ENCODE measurements at places on chromosomes 16 and 17.
A peak's percentile ranks its signal among the peaks of the same experiment; 100 is the strongest.

- no peak for DNase-seq
These were observed 7.7 kb downstream of the ITGAM start for GRCh38 chr16:31267332-31268032.

DNA sequence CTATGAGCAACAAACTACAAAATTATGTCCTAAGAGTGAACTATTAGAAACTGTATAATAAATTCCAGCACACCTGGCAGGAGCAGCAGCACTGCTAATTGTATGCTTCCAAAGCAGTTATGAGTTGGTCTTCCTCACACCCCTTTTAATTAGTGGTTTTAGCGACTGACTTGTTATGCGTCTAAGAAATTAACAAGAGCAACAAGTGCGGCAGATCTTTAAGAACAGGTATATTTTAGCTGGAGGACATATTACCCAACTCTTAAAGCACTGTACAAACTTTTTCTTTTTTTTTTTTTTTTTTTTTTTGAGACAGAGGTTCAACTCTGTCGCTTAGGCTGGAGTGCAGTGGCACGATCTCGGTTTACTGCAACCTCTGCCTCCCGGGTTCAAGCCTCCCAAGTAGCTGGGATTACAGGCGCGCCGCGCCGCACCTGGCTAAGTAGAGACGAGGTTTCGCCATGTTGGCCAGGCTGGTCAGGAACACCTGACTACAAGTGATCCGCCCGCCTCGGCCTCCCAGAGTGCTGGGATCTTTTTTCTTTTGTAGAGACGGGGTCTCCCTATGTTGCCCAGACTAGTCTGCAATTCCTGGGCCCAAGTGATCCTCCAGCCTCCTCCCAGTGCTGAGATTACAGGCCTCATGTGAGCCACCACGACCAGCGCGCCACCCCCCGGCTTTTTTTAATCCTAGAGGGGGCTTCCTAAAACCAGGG lies 1.6 kb upstream of the FBXL20 start:
- DNase-seq, result no peak

- DNase-seq, result no peak
These were observed 25.8 kb downstream of the SLC38A7 start for GRCh38 chr16:58658796-58659211.

- DNase-seq, result no peak
These were observed 7.5 kb downstream of the BTBD17 start for GRCh38 chr17:74354123-74354522.

GRCh38 chr16:17155485-17155884 lies 315.3 kb downstream of the XYLT1 start:
- no peak for DNase-seq

DNA sequence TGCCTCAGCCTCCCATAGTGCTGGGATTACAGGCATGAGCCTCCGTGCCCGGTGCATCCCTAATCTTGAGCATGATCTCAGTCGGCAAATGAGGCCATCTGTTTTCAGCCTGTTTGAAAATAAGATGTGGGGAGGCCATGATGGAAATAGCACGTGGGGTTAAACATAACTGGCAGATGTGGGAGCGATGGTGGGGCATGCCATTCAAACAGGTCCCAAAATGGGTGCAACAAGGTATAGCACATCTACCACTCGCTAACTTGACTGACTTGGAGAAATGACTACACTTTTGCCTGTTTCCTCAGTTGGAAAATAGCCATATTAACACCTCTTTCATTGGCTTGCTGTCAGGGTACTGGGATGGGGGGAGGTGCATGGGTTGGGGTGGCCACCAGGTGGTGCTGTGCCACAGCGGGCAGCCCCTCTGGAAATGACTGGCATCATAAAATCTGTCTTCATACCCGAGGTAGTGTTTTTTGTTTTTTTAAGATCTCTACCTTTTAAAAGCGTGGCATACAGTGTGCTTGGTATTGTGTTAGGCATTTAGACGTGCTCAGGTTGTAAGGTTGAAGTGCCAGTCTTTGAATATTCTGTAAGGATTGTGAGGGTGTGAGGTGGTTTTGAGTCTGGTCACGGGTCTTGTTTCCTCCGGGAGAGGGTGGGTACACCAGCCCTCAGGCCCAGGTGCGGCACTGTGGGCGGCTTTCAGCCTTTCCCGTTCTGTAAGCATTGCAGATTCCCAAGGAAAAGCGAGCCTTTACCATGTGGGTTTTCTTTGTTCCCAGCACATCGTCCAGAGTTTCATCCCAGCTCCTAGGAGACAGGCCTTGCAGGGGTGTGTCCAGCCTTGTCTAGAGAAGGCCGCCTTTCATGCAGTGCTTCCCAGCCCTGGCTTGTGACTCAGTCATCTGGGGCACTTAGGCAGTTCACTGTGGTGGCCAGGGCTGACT lies 2.9 kb upstream of the TTYH2 start:
- DNase-seq, result peak; percentile 52

DNA sequence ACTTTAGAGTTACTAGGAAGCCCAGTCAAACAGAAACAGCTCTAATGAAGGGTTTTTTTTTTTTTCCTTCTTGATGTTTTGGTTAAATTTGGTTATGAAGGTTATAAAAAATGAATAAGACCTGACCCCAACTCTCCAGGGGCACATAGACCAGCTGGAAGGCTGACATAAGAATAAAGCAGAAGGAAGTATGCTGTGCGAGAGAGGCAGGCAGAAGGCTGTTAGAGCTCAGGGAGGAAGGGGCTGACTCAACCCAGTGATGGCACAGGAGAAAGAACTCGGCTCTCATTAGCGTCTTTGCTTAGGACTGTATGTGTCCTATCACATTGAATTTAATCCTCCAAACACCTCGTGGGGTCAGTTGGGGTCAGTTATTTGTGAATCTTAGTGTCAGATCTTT lies 474.6 kb downstream of the PMP22 start:
- DNase-seq, result no peak

DNA sequence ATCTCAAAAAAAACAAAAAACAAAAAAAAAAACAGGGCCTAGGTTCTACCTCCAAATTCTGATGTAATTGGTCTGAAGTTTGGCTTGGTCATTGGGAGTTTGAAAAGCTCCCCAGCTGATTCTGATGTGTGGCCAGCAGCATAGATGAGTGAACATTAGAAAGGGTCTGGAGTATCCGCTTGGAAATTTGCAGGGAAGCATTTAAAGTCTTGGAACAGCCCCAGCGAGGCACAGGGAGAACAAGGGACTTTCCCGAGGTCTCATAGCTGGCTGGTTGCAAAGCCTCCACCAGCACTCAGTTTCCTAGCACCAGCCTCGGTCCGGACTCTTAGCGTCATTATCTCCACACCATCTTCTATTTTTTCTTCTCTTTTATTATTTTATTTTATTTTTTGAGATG lies 70.8 kb downstream of the RAB11FIP4 start:
- DNase-seq, result no peak

- DNase-seq, result no peak
These were observed 14.7 kb downstream of the STXBP4 start for GRCh38 chr17:54983260-54983659.

DNA sequence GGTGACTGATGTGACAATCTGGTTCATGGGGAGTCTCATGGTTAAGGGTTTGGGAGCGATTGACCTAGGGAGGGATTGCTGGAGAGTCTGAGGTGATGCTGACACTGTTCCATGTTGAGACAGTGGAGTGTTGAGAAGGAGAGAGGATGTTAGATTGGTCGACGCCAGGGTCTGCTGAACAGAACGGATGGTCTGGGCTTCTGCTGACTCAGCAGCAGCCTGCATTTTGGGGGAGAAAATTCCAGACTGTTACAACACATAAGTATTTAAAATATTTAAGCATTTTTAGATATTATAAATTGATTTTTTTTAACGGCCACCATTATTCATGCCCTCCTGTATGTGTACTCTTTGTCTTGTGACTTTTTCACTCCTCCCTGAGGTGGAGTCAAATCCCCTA lies 107.2 kb downstream of the TOX3 start:
- DNase-seq, result no peak

DNA sequence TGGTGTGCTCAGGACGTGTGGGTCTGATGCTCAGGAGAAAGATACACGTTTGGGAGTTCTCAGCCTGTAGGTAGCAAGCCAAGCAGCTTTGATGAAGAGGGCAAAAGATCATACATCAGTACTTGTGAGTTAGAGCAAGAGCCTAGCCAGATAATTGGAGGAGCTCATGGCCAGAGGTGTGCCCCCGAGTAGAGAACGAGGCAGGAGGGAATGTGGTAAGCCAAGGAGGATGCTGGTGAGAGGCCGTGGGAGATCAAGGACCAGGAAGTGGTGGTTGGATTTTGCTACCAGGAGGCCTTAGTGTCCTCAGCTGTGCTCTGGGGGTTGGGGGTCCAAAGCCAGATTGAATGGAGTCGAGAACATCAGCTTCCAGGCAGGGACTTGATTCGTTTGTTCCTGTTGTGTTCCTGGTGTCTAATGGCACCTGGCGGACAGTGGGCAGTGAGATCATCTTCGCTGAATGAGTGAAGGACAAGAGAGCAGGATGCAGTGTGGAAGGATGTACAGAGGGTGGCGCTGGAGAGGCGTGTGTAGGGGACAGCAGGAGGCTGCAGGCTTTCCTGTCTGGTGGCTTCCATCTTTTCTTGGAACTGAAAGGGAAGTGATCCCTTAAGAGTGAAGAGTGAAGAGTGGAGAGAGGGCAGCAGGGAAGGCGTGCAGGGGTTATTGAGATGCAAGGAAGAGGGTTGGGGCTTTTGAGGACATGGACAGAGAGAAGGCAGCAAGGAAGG lies 11.6 kb downstream of the FBXL19 start:
- DNase-seq, result peak; percentile 23

GRCh38 chr17:55390364-55390977 lies 31.2 kb downstream of the MMD start:
- no peak for DNase-seq

- no peak for DNase-seq
These were observed 9.0 kb downstream of the FASN start for GRCh38 chr17:82088838-82089722.

- no peak for DNase-seq
These were observed 318.9 kb downstream of the MAP2K6 start for GRCh38 chr17:69733171-69734012.

GRCh38 chr16:30896261-30896888 lies at the start of gene CTF1:
CTF1 (plus strand) TSS chr16:30896614; CDS start chr16:30896644, 30 bp downstream.
- peak; percentile 68 for DNase-seq

- DNase-seq, result no peak
These were observed 231.9 kb upstream of the CA10 start for GRCh38 chr17:52390422-52390821.

DNA sequence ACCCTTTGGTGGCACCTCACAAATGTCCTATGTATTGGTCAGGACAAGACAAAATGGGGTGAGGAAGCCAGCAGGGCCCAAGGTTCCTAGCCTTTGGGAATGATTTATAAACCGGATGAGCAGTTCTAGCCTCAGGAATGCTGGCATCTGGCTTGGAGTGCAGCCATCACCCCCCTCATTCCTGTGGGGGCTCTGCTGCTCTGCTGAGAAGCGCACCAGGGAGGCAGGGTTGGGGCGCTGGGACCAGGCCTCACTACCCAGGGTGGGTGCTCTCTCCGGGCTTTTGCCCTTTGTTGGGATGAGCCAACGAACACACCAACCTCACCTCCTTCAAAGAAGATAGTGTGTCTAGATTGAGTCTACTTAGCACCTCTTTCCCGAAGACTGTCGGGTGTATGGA lies 39.2 kb downstream of the TMEM11 start:
- DNase-seq, result no peak

GRCh38 chr17:9259419-9259818 lies 238.1 kb downstream of the NTN1 start:
- no peak for DNase-seq

DNA sequence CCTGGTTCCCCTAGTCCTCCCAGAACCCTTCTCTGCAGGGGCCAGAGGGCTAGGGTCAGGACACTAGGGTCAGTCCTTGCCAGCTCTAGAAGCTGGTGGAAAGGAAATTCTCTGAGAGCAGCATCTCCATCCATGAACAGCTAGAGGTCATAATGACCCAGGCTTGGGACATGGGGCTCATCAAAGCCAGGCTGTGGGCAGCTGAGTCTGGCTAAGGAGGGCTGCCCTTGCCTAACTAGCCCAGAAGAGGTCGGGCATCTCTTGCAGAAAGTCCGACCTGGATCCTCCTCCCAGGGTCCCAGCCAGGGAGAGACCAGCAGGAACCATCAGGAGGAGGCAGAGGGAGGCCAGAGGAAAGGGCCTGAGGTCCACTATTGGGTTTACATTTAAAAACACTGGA lies 4.3 kb downstream of the MPO start:
- DNase-seq, result no peak

DNA sequence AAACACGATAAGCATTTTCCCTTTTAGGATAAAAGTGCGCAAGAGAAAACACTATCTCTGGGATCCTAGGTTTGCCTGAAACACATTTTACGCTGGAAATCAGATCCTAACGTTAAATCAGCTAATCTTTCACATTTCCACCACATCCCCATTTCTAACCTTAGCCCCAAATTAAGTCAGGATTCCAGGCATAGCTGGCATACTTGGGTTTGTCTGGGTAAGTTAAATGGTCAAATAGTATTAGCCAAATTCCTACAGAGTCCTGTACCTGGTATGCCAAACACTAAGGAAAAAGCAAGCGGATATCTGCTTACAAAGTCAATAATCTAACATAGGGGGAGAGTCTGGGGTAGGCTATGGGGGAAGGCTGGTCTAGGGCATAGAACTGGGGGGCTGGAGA lies 557.4 kb upstream of the ZFHX3 start:
- DNase-seq, result no peak

GRCh38 chr16:85424260-85425073 lies 188.7 kb upstream of the GSE1 start:
- no peak for DNase-seq

DNA sequence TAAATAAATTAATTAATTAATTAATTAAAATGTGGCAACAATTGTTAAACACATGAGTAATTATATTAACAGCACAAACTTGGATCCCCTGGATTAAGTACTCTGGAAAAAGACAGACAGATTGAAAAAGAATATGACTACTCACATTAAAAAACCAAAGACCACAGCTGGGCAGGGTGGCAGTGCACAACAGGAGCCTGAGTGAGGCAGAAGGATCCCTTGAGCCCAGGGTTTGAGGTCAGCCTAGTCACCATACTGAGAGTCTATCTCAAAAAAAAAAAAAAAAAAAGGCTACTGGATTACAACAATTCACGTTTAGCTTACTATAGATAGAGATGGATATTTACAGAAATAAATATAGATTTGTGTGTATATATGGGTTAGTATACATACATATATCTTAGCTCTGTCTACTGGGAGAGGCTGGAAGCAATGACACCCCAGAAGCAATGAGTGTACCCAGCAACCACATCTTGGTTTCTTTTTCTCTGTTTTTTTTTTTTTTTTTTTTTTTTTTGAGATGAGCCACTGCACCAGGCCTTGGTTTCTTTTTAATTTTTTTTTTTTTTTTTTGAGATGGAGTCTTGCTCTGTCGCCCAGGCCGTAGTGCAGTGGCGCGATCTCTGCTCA lies 10.6 kb upstream of the SUZ12 start:
- no peak for DNase-seq

GRCh38 chr16:14505846-14506245 lies 124.2 kb downstream of the PARN start:
- DNase-seq, result no peak

Data from substantia nigra (tissue), 51 donors.